ENCODE measurements at places on chromosomes 16 and 17. TPM values are rescaled to one million over a fixed set of nuclear protein-coding genes. Genes with fewer than 3 reads are reported as not detected.
A peak's percentile ranks its signal among the peaks of the same experiment; 100 is the strongest.

Gene TBC1D28
- not detected for polyA plus RNA-seq

Gene LLGL2
- polyA plus RNA-seq: 19.2 TPM

Gene RAD51D
- 11.0 TPM for polyA plus RNA-seq

DNA sequence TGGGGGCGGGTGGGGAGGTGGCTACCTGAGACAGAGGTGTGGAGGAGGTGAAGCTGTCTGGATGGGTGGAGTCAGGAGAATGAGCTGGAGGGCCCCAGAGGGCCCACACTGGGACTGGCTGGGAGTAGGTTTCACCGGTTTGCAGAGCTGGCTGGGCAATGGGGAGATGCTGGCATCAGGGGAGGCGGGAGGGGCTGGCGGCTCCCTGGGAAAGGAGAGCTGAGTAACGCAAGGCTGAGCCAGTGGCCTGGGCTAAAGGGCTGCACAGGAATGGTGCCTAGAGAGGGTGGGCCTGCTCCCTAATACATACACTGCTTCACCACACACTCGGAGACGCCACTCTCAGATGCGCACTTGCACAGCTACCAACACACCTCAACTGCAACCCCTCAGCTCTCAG is 12.4 kb downstream of the P3H4 start:
- H3K27ac ChIP-seq: no peak overlapping the region
- no peak overlapping the region for H3K4me3 ChIP-seq
- no peak for DNase-seq
- H3K27me3 ChIP-seq: no peaks in the 10 kb centered on the region
- H3K4me1 ChIP-seq: peaks cover 4% of the 10 kb centered on the region

Gene RAC3
- polyA plus RNA-seq: not detected

DNA sequence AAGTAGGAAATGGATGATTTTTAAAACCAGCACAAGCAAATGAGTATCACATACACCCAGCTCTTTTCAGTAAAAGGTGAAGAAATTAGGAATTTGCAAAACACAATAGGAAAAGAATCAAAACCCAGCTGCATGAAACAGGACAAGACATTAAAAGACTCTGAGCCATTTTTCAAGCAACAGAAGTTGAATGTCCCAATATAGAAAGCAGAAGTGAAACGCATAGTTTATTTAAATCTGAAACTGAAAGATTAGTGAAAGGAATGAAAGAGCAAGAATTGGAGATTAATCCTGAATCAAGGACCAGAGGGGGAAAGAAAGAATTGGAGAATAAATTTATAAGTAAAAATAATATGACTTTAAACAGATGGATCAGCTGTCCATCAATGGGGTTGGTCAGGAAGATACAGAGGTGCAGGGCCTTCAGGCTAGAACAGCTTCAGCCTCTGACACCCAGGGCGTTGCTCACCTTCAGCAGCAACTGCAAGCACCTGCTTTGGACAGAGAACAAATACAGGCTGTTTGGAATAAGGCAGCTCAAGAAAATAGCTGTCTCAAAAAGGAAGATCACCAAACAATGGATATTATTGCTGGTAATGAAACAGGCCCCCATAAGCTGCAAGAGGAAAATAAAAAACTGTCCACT is 3.9 kb upstream of the ARHGAP17 start:
- H3K4me1 ChIP-seq: peaks cover 30% of the 10 kb centered on the region
- H3K27ac ChIP-seq: no peak overlapping the region
- H3K4me3 ChIP-seq: peak overlapping the region; percentile 56
- H3K36me3 ChIP-seq: no peaks in the 10 kb centered on the region
- DNase-seq: no peak
- H3K27me3 ChIP-seq: no peaks in the 10 kb centered on the region

GRCh38 chr17:69142175-69142802 is 594 bp upstream of the ABCA6 start:
- no peak overlapping the region for H3K4me3 ChIP-seq
- DNase-seq: no peak
- no peaks in the 10 kb centered on the region for H3K36me3 ChIP-seq
- H3K27ac ChIP-seq: no peak overlapping the region
- H3K4me1 ChIP-seq: no peaks in the 10 kb centered on the region

Measured in CD4-positive, CD25-positive, alpha-beta regulatory T cell (primary cell).